Stimulated activated CD4-positive, alpha-beta T cell treated with anti-CD3 and anti-CD28 coated beads, TNF-alpha, amount 100 ng/mL, for 4 hours (primary cell): ENCODE measurements at places on chromosomes 7 and 10.

GRCh38 chr10:103613616-103614015, 120.1 kb downstream of the NEURL1 start:
- DNase-seq = no peak

- DNase-seq = no peak
Measured at GRCh38 chr7:151695951-151696541, 176.4 kb upstream of the RHEB start.

DNA sequence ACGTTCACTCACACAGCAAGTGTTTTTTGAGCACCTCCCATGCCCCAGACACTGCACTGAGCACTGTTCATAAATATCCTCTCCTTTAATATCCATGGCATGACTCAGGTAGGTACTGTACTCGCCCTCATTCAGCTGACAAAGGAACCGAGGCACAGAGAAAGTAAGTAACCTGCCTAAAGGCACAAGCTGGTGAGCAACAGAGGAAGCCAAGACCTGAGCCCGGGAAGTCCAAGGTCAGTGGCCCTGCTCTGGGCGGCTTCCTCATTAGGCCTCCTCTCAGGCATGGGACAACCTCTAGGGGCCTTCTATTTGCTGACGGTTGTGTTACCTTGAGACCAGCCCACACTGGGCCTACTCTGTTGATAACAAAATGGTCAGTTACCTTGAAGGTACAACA, 45.1 kb upstream of the EZH2 start:
- DNase-seq = no peak

DNA sequence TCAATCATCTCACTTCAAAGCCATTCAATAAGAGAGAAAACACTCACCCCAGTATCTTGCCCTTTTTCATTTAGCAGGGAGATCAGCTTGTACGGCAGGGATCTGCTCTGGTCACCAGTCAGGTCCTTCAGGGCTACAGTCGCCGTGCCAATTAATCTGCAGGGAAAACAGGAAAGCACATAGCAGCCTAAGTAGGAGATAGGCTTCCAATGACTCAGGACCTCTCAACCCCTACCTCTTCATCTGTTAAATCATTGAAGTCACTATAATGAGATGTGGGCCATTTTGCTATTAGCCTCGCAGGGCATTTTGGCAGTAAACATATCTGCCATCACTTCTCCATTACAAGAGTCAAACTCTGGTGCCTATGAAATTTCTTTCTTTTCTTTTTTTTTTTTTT, 50.8 kb downstream of the MYOF start:
- no peak for DNase-seq

- DNase-seq = no peak
Measured at GRCh38 chr10:34815185-34816084, at the start of gene PARD3. TSS of gene PARD3 (minus strand) at chr10:34815296. CDS start at chr10:34814995, 301 bp downstream.

GRCh38 chr7:47685151-47685550, 103.2 kb upstream of the TNS3 start:
- DNase-seq = no peak

- DNase-seq = no peak
Measured at GRCh38 chr10:106378251-106378650, 786.3 kb downstream of the SORCS1 start.

DNA sequence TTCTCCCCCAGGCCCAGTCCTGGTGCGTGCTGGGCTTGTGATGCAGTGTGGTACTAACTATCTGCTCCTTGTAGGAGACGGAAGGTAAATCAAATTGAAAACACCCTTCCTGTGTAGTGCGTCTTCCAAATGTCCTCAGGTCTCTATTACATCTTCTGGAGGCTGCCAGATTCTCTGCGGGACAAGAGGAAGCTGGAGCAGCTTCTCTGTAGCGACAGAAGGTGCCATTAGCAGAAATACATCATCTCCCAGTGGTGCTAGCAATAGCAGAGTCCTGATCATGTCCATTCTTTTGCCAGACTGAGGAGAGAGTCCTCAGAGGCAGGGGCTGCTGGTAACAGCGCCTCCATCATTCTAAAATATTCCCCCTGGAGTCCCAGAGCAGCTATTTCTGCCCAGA, 675.2 kb downstream of the LRMDA start:
- no peak for DNase-seq

GRCh38 chr7:92584953-92585352, 5.2 kb downstream of the FAM133B start:
- no peak for DNase-seq

DNA sequence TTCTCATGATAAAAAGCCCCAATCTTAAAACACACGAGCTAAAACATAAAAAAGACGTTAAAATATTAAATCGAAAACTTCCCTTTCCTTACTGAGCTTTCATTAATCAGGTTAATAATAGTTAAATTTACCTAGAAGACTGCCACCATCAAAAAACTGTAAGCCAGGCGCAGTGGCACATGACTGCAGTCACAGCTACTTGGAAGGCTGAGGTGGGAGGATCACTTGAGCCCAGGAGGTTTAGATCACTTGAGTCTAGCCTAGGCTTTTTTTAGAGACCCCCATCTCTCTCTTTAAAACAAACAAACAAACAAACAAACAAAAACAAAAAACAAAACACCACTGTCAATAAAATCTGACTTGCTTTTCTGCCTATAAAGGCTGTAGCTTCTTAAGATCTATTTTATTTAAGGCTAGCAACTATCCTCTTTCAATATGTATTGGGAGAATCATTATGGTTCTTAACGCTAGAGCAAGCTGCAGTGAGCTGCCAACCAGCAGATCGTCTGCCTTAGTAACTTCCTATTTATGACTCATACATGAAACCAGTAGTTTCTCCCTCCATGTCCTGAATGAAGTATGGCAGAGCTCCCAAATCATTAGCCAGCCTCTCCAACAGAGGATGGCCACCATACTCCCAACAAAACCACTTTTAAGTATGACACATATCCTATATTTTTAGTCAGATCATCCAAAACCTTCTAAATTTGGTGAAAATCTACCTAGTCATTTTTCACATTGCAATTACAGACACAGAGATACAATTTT, 163.7 kb downstream of the SRPK2 start:
- DNase-seq = no peak

DNA sequence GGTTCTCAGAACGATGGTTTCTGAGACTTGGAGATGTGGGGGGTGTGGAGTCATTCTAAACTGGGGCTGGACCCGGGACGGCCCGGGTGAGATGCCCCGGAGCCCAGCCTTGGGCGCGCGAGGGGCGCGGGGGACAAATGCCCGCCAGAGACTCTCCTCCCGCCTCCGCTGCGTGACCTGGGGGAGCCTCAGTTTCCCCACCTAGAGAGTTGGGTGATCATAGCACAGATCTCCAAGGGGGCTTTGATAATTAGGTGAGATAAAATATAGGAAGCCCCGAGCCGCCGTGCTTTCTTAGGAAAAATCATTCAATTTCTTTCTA, 658 bp upstream of the FZD8 start:
- no peak for DNase-seq

DNA sequence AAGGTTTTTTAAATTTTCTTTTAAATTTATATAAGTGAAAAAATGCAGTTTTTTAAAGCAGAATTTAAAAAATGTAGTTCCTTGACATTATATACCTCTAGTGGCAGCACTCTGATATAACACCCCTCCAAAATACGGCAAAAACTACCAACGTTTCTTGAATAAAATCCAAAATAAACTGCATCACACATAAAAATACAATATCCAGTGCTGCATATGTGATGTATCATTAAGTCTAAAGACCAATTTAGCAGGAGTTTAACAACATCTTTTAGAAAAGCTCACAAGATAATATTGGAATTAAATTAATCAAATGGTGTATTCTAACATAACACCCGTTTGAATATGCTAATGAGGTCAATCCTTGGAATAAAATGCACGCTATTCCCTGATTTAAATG, 1.4 kb downstream of the TCERG1L start:
- no peak for DNase-seq
